HFFc6 (cell line): ENCODE measurements at places on chromosomes 7 and 10.

- DNase-seq = no peak
Measured at GRCh38 chr7:139708541-139708940, 69.3 kb downstream of the HIPK2 start.

- no peak for DNase-seq
Measured at GRCh38 chr7:98553666-98554065, 63.4 kb upstream of the NPTX2 start.

GRCh38 chr7:82859106-82859850 is 303.4 kb downstream of the PCLO start:
- DNase-seq = peak; percentile 1

DNA sequence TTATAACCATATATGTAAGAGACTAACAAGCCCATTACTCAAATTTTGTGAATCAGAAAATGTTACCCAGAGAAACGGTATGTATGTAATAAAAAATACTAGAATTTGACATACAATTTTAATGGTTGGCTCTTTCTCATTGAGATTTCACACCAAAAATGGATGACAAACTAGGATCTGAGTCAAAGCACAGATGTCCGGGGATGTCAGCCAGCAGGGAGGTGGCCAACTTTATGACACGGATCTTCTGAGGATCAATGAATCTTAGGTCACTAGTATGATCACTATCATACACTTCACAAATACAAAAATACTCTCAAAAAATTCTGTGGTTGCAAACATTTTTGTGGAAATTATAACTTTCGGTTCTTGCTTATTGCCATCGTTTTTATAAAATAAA is 173.5 kb upstream of the NFE2L3 start:
- no peak for DNase-seq

DNA sequence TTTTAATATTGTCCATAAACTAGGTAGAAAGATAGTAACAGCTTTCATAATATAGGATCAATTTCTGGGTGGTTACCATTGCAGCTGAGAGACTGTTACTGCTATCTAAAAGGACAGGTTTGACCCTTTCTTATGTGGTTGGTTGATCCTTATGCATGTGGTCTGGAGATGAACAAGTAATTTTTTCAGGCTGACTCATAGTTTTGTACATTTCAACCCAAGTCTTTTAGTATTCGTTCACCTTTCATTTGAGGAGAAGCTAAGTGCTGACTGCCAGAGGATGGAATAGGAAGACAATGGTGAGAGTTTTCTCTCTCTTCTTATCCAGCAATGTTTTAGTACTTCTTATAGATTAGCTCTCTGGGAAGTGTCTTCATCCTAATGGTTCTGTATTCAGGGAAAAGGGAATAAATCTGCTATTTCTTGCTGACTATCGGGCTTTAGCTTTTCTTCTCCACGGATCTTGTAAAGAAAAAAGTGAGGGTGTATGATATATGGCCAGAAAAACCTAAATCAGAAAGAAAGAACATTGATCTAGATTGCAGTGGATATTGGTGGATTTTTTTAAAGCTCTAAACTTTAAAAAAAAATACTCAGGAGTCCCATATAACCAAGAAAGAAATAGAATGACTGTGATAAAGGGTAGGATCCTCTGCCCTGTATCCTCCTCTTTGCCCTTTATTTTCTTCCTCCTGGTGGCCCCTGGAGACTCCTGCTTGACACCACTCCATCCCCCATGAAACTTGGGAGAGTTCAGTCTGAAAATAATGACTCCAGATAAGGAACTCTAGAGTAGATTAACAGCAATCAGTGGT is 88.0 kb downstream of the CPED1 start:
- DNase-seq = peak; percentile 79

DNA sequence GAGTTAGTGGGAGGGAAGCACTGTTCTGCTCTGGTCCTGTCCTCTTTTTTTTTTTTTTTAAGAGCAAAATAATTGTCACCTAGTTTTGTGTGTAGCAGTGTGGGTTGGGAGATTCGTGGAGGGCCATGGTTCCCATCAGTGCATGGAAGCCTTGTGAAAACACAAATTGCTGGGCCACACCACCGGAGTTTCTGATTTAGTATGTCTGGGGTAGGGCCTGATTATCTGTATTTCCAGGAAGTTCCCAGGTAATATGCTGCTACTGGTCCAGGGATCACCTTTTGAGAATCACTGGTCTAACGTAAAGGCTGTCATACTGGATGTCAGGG is 191.3 kb downstream of the GATA3 start:
- DNase-seq = no peak

DNA sequence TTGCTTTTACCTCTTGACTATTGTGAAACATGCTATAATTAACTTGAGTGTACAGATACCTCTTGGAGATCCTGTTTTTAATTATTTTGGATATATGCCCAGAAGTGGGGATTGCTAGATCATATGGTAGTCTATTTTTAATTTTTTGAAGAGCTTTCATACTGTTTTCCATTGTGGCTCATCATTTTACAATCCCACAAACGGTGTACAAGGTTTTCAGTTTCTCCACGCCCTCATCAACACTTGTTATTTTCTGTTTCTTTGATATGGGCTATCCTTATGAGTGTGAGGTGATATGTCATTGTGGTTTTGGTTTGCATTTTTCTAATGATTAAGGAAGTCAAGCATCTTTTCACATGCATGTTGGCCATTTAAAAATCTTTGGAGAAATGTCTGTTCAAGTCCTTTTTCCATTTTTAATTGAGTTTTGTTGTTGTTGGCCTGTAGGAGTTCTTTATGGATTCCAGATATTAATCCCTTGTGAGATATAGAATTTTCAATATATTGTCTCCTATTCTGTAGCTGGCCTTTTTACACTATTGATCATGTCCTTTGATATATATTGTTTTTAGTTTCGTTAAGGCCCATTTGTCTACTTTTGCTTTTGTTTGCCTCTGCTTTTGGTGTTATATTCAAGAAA is 7.5 kb downstream of the AGK start:
- peak; percentile 4 for DNase-seq

DNA sequence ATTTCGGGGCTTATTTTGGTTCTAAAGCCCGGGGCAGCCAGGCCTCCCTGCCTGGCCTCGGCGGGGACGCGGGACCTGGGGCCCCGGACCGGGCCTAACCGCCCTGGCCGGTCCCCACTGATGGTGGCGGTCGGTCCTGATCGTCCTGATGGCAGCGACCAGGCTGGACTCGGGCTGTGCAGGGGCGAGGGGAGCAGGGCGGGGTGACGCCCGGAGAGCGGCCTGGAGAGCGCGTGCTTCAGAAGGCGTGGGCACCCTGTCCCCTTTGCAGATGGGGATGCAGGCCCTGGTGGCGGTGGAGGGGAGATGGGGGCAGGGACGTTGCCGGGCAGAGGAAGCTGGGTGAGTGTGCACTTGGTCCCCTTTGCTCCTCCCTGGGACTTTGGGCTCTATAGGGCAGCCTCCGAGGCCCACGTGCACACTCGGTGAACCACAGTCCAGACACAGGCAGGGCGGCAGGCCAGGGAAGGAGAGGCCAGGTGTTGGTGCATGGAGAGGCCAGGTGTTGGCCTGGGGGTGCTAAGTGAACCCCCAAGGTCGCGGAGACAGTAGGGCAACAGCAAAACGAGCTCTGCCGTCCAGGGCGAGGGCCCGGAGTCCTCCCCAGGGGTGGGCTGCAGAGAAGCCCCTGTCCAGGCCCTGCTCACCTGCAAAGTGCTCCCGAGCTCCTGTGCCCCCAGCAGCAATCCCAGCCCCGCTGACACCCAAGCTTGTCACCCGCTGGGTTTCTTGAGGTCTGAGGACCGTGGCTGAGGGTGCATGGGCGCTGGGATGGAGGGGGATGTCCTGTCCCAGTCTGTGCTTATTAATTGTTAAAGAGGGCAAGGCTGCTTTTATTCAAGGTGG is 42.4 kb upstream of the FAM20C start:
- DNase-seq = no peak

DNA sequence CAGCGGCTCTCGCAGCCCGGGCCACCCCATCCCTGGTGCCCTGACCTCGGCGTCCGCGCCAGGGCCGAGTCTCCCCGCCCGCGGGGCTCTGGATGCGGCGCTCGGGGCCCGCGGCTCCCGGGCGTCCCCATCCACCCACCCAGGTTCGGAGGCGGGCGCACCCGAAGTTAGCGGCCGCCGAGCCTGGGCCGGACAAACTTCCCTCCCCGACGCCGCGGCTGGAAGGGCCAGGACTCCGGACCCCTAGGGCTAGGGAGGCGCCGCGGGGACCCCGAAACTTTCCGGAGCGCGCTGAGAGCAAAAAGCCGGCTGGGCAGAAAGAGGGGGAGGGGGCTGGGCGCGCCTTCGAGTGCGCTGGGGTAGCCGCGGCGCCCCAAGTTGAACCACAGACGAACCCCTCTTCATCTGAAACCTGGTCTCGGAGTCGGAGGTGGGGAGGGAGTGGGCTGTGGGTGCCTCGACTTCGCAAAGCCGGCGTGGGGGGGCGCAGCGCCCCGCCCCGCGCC is 3.7 kb upstream of the ELFN1 start:
- no peak for DNase-seq

DNA sequence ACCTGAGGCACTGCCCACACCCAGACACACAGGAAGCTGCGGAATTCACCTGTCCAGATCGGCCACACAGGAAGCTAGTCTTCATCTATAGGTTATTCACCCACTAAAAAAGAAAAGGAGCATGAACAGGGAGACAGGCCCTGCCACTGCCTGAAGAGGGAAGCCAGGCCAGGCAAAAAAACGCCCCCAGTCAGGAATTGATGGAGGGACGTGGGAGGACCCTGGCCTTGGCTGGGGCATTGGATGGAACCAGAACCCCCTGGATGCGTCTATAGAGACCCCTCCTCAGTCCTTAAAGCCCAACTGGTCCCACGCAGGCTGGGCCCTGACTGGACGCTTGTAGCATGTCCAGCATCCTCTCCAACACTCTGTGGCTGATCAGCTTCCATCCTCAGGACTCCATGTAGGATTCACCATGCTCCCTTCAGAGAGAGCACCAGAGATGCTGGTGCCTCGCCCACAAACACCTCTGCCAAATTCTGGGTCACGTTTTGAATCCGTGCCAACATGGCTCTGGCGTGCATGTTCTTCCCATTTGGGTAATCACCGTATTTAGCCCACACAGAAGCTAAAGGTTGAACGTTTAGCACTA is 259.3 kb upstream of the TCERG1L start:
- DNase-seq = no peak

DNA sequence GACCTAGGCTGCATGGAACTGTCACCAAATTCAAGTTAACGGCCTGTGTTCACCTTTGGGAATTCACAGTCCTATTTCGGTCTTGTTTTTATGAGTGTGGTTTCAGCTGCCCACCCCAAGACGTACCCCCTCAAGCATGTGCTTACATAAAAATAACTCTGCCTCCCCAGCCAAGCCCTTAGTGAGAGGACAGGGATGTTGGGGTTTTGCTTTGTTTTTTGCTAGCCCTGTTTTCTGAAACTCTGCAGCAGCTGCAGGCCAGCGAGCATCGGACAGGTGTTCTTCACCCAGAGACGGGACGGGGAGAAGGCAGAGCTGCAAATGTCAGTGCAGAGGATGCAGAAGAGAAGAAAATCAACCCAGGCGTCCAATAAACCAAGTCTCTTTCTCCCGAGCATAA is 13.5 kb downstream of the CHST15 start:
- no peak for DNase-seq

GRCh38 chr10:125299461-125299860 is 139.1 kb upstream of the CTBP2 start:
- no peak for DNase-seq

- DNase-seq = no peak
Measured at GRCh38 chr10:117160567-117160966, 22.5 kb upstream of the VAX1 start.

DNA sequence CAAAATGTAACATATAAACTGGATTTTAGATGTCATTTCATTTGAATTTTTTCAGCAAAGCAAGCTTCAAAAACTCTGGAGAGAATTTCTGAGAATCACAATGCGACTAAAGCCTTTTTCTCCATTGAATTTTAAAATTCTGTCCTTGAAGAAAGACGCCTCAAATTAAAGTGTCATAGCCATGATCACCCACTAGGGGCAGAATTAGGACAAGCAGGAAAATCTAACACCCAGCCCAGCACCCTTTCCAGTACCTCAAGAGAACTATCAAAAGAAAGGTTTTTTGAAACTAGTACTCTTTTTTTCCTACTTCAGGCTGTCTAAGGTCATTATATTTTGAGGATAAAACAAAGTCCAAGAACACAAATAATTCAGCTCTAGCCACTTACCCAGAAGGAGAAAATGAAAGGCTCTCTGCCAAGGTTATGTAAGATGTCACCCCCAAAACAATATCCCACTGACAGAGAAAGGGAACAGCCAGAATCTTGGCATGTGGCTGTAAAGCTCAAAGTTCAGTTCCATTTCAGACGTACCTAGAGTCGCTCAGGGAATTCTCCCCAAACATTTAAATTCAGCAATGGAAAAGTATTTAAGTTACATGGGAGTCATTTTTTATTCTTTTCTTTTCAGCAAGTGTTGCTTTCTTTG is 299.4 kb downstream of the SNX13 start:
- DNase-seq = peak; percentile 23

DNA sequence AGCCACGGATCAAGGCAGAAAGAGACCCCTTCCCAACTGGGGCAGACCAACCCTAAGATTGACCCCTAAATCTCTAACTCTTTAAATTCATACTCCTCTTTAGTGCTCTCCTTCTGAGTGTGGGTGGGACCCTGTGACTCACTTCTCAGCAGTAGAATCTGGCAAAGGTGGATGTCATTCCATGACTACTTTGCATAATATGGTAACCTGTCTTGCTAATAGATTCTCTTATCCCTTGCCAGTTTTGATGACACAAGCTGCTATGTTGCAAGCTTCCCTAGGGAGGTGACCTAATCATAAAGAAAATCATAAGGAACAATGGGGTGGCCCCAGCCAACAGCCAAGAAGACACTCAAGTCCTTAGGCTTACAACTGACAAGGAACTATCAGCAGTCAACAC is 155.4 kb upstream of the VWC2 start:
- DNase-seq = no peak

DNA sequence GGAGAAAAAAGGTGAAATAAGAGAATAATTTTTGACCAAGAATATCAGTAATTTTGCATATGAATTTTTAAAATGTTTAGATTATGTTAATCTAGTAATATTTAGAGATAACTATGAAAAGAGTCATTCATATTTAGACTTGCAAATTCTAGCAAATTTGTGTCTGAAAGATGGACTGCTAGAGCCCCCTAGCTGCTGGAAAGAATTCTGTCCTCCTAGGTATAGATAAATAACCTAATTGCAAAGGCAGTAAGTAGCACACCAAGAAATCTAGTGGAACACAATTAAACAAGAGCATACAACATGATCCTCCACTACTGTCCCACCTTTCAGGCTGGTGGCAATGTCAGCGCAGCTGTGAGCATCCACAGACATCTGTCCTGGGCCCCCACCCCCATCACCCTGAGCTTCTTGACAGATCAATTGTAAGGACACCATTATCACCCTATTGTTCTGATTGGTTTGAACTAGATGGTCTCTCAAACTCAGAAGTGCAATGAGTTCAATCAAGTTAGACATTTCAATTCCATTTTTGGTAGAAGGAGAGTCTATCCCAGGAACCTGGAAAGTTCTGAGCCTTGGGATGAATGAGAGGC is 15.0 kb upstream of the GFRA1 start:
- DNase-seq = peak; percentile 52

GRCh38 chr7:26857506-26858240 is 6.7 kb downstream of the SKAP2 start:
- DNase-seq = no peak

GRCh38 chr7:42880392-42880791 is 31.5 kb downstream of the C7orf25 start:
- no peak for DNase-seq
